PC-9 (cell line): ENCODE measurements at places on chromosomes 1 and 21.
A peak's percentile ranks its signal among the peaks of the same experiment; 100 is the strongest.

GRCh38 chr21:42262831-42263231 is 43.9 kb downstream of the ABCG1 start:
- DNase-seq: no peak

DNA sequence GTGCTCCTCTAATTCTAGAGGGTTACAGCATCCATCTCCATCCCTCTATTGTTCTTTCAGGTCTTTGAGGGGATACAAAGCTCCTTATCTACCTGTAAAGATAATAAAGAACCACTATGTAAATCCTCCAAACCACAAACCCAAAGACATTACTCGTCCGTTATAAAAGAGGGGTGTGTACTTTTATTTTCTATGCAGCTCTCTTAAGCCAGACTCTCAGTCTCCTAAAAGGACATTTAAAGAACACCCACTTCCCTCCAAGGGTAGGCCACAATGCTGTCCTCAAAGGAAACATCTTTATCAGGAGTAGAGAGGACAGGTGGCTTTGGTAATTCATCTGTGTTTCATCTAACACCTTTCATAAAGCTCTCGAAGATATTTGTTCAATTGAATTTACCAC is 67.9 kb upstream of the DYNLT5 start:
- DNase-seq: no peak

DNA sequence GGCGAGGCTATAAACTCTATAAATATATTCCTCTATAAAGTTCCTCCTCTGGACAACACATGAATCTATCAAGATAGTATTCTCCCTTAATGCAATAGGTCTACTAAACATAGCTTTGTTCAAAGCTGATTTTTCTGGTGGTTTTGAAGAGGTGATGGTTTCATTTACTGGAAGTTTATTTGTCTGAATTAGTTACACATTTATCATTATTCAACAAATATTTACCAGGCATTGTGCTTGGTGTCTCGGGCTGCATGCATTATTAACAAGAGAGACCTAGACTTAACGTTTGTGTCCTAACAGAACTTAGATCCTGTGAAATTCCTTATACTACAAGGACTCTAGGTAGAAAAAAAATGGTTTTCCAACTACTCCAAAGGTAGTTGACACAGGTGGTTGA is 511.4 kb upstream of the B3GALT2 start:
- DNase-seq: no peak

DNA sequence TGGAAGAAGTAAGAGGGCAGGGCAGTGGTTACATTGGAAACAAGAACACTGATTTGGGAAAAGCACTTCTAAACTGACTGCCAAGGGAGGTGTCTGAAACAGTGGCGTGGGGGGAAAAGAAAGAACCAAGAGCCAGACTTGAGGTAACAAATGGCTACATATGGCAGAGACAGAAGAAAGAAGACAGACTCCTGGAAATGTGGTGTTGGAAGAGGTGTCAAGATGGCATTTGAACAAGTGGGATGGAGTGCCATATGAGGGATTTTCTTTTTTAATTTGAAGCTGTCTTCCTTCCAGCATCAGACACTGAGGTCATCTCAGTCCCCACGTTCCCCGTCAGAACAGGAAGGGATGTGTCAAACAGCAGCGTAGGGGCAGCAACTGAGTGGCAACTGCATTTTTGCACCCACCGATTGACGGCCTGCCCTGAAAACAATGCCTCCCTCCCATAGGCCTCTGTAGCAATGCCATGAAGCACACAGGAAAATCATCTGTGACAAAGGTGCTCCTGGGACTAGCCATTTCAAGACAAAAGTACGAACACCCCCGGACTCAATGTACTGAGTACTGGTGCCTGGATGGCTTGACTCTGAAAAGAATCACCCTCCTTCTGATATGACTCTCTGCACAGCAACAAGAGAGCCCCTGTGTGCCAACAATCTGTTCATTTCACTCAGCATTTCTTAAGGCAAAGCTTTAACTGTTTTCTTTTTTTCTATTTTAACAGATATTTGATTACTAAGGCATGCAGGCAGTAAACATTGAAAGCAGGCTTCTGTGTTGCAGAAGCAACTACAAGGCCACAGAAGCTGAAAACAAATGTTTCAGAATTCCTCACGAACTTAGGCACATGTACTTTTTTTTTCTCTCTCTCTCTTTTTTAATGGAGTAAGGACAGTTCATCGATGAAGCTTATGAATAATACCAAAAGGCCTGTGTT is 37.0 kb downstream of the LPAR3 start:
- no peak for DNase-seq

DNA sequence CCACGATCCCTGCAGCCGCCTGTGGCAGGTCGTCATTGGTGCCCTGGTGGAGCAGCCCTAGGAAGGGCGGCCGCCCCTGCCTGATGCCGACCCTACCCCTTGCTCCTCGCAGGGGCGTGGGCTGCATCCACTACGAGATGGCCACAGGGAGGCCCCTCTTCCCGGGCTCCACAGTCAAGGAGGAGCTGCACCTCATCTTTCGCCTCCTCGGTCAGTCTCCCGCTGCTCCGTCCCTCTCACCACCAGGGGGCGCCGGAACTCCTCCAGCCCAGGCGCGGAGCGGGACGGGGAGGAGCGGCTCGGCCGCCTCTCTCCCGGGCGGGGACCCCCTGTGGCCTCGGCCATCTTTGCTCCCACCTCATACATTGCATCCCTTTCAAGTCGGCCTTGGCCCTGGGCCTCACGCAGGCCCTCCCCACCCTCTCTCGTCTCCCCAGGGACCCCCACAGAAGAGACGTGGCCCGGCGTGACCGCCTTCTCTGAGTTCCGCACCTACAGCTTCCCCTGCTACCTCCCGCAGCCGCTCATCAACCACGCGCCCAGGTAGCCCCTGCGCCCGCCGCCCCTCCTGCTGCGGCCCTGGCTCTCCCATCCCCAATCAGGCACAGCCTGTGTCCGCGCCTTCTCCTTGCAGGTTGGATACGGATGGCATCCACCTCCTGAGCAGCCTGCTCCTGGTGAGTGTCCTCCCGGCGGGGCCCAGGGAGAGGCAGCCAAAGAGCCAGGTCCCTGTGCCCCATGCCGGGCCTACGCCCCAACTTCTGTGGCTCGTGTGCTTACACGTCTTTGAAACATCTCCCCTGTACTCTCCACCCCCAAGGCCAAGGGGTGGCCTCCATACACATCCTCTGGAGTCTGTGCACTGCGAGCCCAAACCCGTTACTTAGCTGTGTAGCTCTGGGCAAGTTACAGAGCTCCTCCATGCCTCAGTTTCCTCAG is 24.7 kb downstream of the CDK18 start:
- peak; percentile 46 for DNase-seq
